GM13977 (cell line): ENCODE measurements at places on chromosomes 3 and 15.

GRCh38 chr15:37100966-37101215 is 542 bp upstream of the MEIS2 start:
- DNase-seq = peak; percentile 73

GRCh38 chr15:54289590-54290136 is 311.4 kb downstream of the UNC13C start:
- no peak for DNase-seq

GRCh38 chr15:74727727-74728126 is 2.4 kb upstream of the CYP1A1 start:
- no peak for DNase-seq

- DNase-seq = no peak
Observed at GRCh38 chr15:91919014-91919534, 65.6 kb downstream of the SLCO3A1 start.

GRCh38 chr3:36866368-36866767 is 78.5 kb downstream of the TRANK1 start:
- DNase-seq = no peak

DNA sequence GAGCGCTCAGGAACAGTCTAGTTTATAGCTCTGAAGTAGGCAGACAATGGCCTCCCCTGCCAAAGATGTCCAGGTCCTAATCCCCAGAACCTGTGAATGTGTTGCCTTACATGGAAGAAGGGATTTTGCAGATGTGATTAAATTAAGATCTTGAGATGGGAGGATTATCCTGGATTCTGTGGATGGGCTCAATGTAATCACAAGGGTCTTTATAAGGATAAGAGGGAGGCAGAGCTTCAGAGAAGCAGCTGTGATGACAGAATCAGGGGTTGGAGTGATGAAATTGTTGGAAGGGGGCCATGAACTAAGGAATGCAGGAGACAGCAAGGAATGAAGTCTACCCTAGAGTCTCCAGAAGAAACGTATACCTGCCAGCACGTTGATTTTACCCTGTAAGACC is 14.0 kb upstream of the GK5 start:
- DNase-seq = no peak

GRCh38 chr3:151011427-151011826 is 38.9 kb upstream of the CLRN1 start:
- no peak for DNase-seq

- no peak for DNase-seq
Observed at GRCh38 chr15:45326280-45326679, 52.1 kb downstream of the GATM start.

GRCh38 chr3:169260296-169260695 is 403.2 kb downstream of the MECOM start:
- no peak for DNase-seq

- DNase-seq = no peak
Observed at GRCh38 chr3:41362638-41363559, 163.6 kb downstream of the CTNNB1 start.

- DNase-seq = peak; percentile 91
Observed at GRCh38 chr3:195859061-195859845, 47.5 kb upstream of the MUC4 start.

DNA sequence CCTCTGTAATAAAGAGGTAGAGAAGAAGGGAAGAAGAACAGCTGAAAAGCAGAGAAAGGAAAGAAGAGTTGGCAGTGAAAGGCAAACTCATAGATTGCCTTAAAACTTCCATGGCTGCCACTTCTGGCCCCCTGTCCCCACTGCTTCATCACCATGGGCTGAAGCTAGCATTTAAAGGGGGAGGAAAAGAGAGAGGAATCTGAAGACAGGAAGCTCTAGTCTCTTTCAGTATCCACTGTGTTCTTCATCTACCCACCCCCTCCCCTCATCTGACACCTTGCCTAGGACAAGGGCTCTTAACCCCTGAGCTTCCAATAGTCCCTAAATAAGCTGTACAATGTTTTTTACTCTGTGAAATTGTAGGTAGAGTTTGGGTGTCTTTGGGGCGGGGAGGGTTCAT is 60.6 kb downstream of the ALCAM start:
- no peak for DNase-seq

GRCh38 chr15:74327756-74328155 is 39.7 kb downstream of the CYP11A1 start:
- no peak for DNase-seq
